ENCODE measurements at places on chromosomes 13 and 19.

DNA sequence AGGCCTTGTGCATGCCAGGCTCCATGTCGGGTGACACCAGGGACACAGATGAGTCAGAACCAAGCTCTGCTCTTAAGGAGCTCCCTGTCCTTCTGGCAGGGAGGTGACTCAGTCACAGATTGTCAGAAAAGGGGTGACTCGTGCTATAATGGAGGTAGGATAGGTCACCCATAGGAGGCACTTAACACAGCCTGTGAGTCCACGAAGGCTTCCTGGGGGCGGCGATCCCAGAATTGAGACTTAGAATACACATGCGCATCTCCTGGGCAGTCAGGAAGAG, 19.6 kb downstream of the FUZ start:
- no peak overlapping the region for H3K27ac ChIP-seq
- H3K36me3 ChIP-seq: peaks cover 100% of the 10 kb centered on the region
- no peak overlapping the region for H3K4me3 ChIP-seq
- H3K4me1 ChIP-seq: no peaks in the 10 kb centered on the region
- DNase-seq: no peak

GRCh38 chr13:90640976-90641375, 706.5 kb upstream of the MIR17HG start:
- no peaks in the 10 kb centered on the region for H3K36me3 ChIP-seq
- no peak overlapping the region for H3K27ac ChIP-seq
- no peak overlapping the region for H3K4me3 ChIP-seq
- DNase-seq: no peak
- H3K27me3 ChIP-seq: no peaks in the 10 kb centered on the region

DNA sequence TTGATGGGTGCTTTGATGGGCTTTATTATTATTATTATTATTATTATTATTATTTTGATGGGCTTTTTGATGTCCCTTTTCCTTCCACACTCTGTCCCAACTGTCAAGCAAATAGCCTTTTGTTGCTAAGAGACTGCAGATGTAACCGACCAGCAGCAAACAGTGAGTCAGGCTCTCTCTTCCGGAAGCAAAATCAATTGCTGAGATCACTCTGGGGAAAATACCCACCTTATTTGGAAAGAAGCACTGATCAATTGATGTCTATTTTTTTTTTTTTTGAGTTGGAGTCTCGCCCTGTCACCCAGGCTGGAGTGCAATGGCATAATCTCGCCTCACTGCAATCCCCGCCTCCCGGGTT, 2.9 kb downstream of the LDLR start:
- peaks cover 26% of the 10 kb centered on the region for H3K36me3 ChIP-seq
- peak; percentile 79 for DNase-seq
- peak overlapping the region; percentile 67 for H3K4me3 ChIP-seq
- peaks cover 86% of the 10 kb centered on the region for H3K4me1 ChIP-seq

GRCh38 chr13:46962281-46962941, 65.6 kb upstream of the HTR2A start:
- no peaks in the 10 kb centered on the region for H3K36me3 ChIP-seq
- H3K4me1 ChIP-seq: no peaks in the 10 kb centered on the region
- DNase-seq: no peak
- no peak overlapping the region for H3K27ac ChIP-seq
- H3K4me3 ChIP-seq: no peak overlapping the region
- no peaks in the 10 kb centered on the region for H3K27me3 ChIP-seq

- DNase-seq: no peak
- no peak overlapping the region for H3K4me3 ChIP-seq
- peaks cover 12% of the 10 kb centered on the region for H3K4me1 ChIP-seq
- no peak overlapping the region for H3K27ac ChIP-seq
Observed at GRCh38 chr13:113804017-113804702, 45.1 kb downstream of the TMEM255B start.

DNA sequence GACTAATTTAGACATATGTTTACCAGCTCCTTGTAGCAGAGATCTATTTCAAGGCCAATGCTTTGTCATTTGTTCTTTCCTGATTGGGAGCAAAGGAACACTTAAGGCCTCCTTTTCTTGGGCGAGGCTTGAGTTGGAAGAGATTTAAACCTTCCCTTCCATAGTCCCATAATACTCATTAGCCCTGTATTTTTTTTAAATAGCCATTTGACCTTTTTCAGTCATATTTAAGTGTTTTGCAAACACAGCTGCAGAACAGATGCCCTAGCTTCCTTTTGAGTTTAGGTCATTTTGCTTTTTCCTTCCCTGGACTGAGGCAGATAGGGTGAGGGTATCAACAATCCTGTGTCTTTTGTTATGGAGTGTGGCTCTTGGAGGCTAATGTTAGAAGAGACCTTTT, 198.3 kb downstream of the NBEA start:
- no peaks in the 10 kb centered on the region for H3K36me3 ChIP-seq
- H3K27me3 ChIP-seq: no peaks in the 10 kb centered on the region
- no peak for DNase-seq
- H3K4me3 ChIP-seq: no peak overlapping the region
- H3K27ac ChIP-seq: no peak overlapping the region

DNA sequence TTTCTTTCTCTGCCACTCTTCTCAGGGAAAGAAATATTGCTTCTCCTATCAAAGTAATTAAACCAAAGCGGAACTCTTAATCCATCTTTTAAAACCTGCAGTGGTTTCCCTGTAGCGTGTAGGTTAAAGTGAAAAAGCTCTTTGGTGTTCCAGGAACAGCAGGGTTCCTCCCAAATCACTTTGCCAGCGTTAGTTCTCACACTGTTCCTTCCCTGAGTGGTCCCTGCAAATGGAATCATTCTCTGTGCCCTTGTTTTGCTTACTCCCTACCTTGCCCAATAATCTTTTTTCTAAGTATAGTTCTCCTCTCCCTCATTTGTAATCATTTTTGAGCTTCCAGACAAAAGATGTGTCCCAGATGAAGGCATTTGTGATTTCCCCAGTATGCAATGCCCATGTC, 207.5 kb downstream of the HS6ST3 start:
- no peak for DNase-seq
- no peaks in the 10 kb centered on the region for H3K36me3 ChIP-seq
- H3K27me3 ChIP-seq: no peaks in the 10 kb centered on the region
- H3K4me3 ChIP-seq: no peak overlapping the region
- peaks cover 5% of the 10 kb centered on the region for H3K4me1 ChIP-seq

GRCh38 chr19:35320065-35320713, 8.8 kb upstream of the CD22 start:
- H3K36me3 ChIP-seq: no peaks in the 10 kb centered on the region
- H3K27me3 ChIP-seq: peaks cover 9% of the 10 kb centered on the region
- H3K27ac ChIP-seq: no peak overlapping the region
- H3K4me1 ChIP-seq: no peaks in the 10 kb centered on the region

GRCh38 chr13:103289681-103290080, 223.5 kb upstream of the SLC10A2 start:
- no peak overlapping the region for H3K27ac ChIP-seq
- H3K4me3 ChIP-seq: no peak overlapping the region
- DNase-seq: no peak

GRCh38 chr13:40777166-40777808, 6.3 kb upstream of the MRPS31 start:
- peak overlapping the region; percentile 56 for H3K27ac ChIP-seq
- H3K27me3 ChIP-seq: no peaks in the 10 kb centered on the region
- peaks cover 12% of the 10 kb centered on the region for H3K4me1 ChIP-seq
- DNase-seq: no peak
- no peak overlapping the region for H3K4me3 ChIP-seq
- no peaks in the 10 kb centered on the region for H3K36me3 ChIP-seq

GRCh38 chr19:4967738-4968461, 1.0 kb upstream of the KDM4B start:
- peak overlapping the region; percentile 16 for H3K27ac ChIP-seq
- H3K27me3 ChIP-seq: no peaks in the 10 kb centered on the region
- peaks cover 39% of the 10 kb centered on the region for H3K4me1 ChIP-seq

DNA sequence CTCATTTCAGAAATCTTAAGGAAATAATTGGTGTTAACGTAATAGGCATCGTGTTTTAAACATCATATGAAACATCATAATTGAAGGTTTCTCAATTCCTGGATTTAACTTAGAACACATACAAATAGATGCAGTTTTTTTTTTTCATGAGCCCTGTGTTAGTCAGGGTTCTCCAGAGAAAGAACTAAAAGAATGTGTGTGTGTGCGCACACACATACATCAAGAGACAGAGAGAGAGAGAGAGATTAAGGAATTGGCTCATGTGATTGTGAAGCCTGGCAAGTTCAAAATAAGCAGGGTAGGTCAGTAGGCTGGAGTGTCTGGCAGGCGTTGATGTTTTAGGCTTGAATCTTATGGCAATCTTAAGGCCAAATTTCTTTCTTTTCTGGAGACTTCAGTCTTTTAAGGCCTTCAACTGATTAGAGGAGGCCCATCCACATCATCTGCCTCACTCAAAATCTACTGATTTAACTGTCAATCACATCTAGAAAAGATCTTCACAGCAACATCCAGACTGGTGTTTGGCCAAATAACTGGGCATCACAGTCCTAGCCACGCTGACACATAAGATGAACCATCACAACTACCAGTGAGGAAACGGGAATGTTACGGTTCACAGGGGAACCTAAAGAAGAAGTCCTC, 25.2 kb downstream of the SPATA13 start:
- peaks cover 39% of the 10 kb centered on the region for H3K4me1 ChIP-seq
- H3K36me3 ChIP-seq: no peaks in the 10 kb centered on the region
- H3K4me3 ChIP-seq: no peak overlapping the region
- no peak for DNase-seq
- no peaks in the 10 kb centered on the region for H3K27me3 ChIP-seq

DNA sequence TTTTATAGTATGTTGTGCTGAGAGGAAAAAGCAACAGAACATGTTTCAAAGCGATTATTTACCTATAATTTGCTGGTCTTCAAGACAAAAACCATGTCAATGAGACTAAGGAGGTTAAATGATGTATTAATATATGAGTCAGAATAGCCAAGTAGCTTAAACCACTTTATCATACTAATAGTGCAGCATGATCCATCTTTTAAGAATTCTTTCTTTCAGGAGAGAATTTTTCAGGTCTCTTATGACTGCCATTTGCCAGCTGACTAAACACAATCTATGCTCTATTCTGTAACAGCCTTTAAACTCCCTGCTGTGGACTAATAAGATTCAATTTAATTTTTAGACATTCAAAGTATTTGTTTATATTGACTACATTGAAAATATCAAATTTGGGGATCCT, 93.7 kb downstream of the TRPC4 start:
- no peaks in the 10 kb centered on the region for H3K4me1 ChIP-seq
- no peak overlapping the region for H3K4me3 ChIP-seq
- H3K27ac ChIP-seq: no peak overlapping the region
- no peaks in the 10 kb centered on the region for H3K27me3 ChIP-seq
- no peaks in the 10 kb centered on the region for H3K36me3 ChIP-seq
